ENCODE measurements at places on chromosomes 4 and X.
A peak's percentile ranks its signal among the peaks of the same experiment; 100 is the strongest.

DNA sequence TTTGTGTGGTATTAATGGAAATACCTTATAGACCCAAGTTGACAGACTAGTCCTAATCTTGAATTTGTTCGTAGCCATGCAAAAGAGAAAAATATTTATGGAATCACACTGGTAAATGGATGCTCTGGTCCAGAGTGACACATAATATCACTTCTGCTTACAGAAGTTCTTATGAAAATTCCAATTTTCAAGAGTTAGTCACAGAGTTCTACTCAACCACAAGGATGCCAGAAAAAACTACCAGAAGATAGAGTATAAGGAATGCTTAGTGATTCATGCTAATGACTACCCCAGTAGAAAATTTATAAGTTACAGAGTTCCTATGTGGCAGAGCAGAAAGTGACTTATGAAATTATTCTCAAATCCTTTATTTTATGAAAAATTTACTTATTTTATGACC is 1384.8 kb downstream of the FAM133A start:
- no peak for DNase-seq

GRCh38 chr4:52780617-52781354 is 29.6 kb upstream of the ERVMER34-1 start:
- DNase-seq = no peak

GRCh38 chr4:133316909-133317308 is 167.8 kb downstream of the PCDH10 start:
- no peak for DNase-seq

DNA sequence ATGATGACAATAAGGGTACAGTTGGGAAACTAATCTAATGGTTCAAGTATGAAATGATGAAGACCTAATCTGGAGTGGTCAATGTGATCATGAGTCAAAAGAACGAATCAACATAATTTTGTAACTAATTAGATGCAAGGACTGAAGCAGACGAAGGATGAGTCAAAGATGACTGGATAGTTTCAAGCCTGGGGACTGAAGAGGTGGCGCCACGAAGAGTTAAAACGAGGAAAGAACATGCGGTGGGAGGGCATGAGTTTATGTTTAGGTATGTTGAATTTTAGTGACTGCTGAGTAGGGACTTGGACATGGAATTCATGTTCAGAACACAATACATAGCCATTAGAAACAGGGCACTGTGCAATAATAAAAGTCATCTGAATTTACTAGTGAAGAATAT is 221.5 kb upstream of the FAM241A start:
- no peak for DNase-seq

DNA sequence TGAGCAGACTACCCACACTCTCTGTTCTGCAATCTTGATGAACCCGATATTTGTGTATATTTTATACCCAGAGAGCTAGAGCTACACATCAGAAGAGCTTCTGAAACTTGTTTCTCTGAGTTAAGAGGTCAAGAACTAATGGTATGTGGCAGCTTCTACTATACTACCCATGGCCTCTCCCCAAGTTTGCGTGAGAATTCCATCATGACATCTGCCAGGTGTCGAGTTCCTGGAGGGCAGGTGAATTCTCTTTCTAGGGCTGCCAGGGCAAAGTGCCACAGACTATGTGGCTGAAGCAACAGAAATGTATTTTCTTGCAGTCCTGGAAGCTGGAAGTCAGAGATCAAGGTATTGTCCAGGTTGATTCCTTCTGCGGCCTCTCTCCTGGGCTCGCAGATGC is 4.4 kb downstream of the SORCS2 start:
- peak; percentile 34 for DNase-seq

- DNase-seq = no peak
Measured at GRCh38 chrX:137916090-137916746, 350.3 kb downstream of the ZIC3 start.

DNA sequence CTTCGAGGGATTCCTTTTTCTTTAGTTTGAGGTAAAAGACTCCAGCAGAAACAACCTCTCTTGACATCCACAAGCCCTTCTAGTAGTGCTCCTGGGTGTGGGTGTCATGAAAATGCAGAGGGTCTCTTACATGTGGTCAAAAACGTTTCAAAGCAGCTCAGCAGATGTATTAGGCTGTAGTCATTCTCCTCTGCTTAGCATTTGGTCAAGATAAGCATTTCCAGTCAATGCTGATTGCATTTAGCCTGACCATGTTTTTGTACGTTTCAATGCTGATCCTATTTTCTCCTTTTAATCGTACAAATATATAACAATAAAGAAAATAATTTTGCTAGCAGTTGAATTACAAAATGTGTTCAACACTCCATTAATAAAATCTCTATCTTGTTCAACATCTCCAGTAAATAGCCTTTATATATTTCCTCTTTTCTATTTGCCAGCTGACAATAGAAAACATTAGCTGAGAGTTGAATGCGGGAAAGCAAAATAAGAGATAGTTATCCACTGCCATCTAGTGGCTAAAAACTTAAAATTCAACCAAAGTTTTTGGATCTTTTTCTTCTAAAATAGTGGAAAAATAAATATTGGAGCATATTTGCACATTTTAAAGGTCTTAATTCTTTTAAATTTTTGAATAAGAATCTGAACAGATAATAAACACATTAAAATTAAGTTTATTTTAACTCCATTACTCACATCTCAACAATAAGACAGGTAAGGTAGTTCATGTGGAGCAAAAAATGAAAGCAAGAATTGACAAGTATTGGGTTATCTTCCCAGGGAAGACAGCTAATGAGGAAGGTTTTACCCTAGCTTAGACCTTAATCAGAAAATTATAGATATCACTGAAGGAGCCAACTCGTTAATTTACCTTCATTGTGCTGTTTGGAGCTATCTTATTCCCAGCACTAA is 15.2 kb upstream of the PACRGL start:
- DNase-seq = no peak

GRCh38 chrX:24285082-24285481 is 28.8 kb downstream of the SUPT20HL2 start:
- DNase-seq = no peak

- no peak for DNase-seq
Measured at GRCh38 chr4:142493255-142494110, 352.6 kb downstream of the INPP4B start.

- no peak for DNase-seq
Measured at GRCh38 chr4:84994280-84994679, 27.8 kb upstream of the WDFY3 start.

- DNase-seq = no peak
Measured at GRCh38 chr4:109043286-109043685, 259.2 kb downstream of the COL25A1 start.

- DNase-seq = no peak
Measured at GRCh38 chr4:6229671-6230501, 29.5 kb upstream of the JAKMIP1 start.

DNA sequence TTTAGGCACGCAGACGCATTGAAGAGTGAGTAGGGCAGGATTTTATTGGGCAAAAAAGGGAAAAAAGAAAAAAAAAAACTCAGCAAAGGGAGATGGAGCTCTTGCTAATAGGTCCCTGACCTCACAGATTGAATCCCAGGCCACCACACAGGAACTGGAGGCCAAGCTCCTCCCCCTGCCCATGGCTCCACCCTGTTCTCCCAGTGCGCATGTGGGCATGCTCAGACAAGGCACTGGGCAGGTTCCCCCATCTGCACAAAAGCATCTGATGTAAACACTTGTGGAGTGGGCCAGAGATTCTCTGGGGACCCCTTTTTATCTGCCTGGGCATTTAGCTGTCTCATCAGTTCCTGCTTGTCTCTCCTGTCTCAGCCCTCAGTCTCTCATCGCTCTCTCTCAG is 9.5 kb downstream of the FRMD7 start:
- no peak for DNase-seq

DNA sequence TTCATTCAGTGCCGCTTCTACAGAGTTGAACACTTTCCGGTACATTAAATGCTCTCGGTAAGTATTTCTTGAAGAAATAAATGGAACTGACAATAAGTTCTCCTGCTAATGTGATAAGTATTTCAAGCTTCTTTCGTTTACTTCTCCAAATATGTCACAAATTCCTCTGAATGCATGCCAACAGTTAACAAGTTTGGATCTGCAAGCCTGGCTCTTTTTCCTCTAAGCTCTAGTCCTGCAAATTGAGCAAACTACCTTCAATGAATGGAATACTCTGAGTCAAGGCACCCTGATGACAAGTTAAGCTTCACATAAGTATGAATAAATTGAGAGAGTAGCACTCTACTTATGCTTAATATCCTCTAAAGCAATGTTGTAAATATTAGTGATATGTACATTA is 403.6 kb downstream of the PDGFC start:
- no peak for DNase-seq

- no peak for DNase-seq
Measured at GRCh38 chr4:17721496-17722355, 59.7 kb downstream of the FAM184B start.

DNA sequence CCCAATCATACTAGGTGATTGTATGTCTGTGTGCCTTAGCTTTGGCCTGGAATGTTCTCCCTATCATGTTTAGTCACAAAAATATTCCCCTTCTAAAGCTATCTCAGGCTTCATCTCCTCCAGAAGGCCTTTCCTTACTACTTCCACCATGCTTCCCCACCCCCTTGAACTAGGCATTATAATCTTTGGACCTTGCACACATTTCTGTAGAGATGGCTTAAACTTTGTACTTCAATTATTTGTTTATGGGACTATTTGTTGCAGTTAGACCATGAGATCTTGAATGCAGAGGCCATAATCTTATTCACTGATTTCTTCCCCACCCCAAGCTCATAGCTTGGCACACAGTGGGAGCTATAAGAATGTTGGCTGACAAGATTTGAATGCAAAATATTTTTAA is 262.0 kb upstream of the EDA2R start:
- DNase-seq = no peak

DNA sequence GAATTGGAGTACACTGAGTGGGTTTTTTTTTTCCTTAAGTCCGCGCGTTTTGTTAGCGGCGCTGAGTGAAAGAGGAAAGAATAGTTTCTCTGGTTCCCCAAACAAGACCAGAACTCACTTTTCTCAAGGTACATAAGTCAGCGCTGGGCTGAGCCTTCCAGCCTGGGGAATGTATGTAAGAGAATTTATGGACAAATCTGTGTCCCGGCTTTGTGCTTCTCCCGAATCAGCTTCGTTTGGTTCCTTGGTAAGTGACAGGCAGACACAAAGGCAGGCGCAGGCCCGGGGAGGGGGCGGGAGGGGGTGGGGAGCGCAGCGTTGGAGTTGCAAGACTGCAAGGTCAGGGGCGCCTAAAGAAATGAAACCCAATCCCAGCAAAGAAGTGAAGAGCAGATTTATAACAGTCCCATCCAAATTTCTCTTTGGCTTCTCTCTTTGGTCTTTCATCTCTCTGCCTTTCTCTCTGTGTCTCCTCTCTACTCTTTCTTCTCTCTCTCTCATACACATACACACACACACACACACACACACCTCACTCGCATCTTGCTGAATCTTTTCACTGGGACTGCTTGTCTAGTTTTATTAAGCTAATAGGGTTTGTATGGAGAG is 981 bp downstream of the TET2 start:
- DNase-seq = peak; percentile 47

DNA sequence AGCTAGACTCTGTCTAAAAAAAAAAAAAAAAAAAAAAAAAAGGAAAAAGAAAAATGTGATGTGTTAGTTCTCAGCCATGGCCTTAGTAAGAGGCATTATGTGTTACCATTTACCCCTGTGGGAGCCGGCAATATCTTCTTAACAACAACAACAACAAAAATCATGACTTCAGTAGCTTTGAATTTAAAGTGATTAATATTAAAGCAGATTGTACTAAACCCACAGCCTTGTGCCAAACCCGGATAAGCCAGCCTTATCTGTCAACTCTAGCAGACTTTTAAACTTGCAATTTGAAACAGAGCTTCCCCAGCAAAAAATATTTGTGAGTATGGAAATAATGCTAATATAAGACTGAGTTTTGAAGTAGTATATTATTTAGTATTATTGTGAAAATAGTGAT is 462.1 kb upstream of the GNPDA2 start:
- no peak for DNase-seq

- DNase-seq = no peak
Measured at GRCh38 chr4:83114576-83114975, at the start of gene PLAC8. Gene PLAC8, minus strand, starts transcription at chr4:83114729. Its CDS starts 6,808 bp downstream, at chr4:83107921.

DNA sequence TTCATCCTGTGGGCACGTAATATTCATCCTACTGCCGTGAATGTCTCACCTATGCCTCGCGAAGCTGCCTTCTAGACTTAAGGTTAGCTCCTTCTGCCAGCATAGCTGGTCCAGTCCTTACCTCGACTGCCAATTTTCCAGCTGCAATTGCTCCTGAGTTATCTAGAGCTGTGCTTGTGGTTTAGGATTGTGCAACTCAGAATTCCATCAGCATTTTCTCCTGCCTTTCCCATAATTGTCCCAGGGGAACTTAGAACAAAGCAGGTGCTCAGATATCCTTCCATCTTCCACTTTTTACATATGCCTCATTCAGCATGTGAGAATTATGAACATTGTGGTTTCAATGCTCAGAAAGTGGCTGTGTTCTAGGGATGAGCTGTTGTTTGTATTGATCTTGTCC is 131.4 kb upstream of the ADGRL3 start:
- no peak for DNase-seq

DNA sequence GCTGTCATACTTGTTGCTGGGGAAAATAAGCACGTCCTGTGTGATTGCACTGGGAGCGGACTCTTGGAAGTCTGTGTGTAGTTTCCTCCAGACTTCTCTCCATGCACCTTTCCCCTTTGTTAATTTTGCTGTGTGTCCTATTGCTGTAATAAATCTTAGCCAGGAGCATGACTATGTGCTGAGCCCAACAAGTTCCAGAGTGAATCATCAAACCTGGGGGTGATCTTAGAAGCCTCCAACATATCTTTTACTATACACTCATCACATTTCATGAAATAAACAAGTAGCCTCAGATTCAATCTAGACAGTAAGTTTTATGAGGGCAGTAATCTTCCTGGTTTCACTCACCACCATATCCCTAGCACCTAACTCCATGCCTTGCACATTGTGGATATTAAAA is 43.3 kb upstream of the FGF13 start:
- DNase-seq = no peak

DNA sequence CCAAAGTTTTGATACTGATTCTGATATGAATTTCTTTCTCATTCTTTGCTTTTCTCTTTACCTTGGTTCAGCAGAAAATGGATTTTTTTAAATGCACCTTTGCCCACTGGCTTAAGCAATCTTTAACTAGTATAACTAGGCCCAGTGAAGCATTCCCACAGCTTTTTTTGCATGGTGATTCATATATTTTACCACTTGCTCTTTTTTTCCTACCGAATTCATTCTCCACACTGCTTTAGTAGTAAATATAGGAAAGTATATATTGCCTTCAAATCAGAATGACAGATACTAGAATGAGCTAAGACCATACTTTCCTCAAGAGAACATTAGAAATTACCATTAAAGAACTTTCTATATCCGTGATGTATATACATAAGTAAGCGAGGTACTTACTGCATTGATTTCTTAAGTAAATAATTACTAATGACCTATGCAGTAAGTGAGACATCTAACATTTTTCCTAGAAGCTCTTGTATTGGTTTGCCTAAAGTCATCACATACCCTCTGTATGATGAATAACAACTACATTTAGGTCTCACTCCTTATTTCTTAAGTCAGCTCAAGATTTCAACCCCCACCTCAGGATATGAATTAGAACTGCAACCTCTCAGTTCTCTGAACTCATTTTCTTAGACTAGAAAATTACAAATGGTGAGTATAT is 44.2 kb downstream of the SLC4A4 start:
- no peak for DNase-seq

GRCh38 chrX:44474410-44474809 is 68.2 kb downstream of the FUNDC1 start:
- DNase-seq = no peak

- DNase-seq = no peak
Measured at GRCh38 chr4:5629542-5629941, 78.8 kb downstream of the EVC2 start.
